ENCODE measurements at places on chromosomes 1 and 21. TPM values are rescaled to one million over a fixed set of nuclear protein-coding genes. Genes with fewer than 3 reads are reported as not detected.

The TMEM240 gene
- 1.3 TPM for total RNA-seq

DNA sequence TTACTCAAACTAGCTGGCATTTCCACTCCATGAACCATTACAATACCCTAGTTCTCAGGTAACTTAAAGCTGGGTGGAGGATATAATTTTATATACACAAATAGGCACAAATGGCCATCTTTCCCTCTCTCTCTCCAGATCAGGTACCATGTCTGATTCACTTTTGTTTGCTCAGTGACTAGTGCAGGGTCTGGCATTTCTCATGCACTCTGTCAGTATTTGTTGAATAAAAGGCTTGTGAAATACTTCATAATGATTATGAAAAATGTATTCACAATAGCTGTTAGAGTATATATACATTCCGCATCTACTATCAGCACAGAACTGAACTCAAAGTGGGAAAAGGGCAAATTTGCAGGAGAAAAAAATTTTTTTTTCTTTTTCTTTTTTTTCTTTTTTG is 510.2 kb upstream of the USP24 start:
- H3K4me1 ChIP-seq = peaks cover 1% of the 10 kb centered on the region
- H3K27me3 ChIP-seq = no peaks in the 10 kb centered on the region
- no peaks in the 10 kb centered on the region for H3K36me3 ChIP-seq
- DNase-seq = no peak
- H3K27ac ChIP-seq = no peak overlapping the region

DNA sequence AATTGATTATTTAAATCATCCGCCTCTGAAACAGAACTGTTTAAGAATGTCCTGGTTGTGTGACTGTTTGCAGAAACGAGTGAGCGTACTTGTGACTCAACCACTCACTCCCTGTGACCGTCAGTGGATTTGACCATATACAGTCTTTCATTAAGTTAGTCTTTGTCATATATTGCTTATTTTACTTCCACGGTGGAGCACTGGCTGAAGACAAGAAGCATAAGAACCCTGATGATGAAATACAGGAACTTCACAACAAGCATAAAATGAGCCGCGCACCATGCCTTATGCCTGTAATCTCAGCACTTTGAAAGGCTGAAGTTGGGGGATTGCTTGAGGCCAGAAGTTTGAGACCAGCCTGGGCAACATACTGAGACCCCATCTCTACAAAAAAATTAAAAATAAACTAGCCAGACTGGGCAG is 194.0 kb downstream of the TOMM20 start:
- H3K27ac ChIP-seq = no peak overlapping the region
- H3K4me1 ChIP-seq = peaks cover 7% of the 10 kb centered on the region
- H3K4me3 ChIP-seq = no peak overlapping the region
- no peaks in the 10 kb centered on the region for H3K36me3 ChIP-seq
- no peak for DNase-seq

DNA sequence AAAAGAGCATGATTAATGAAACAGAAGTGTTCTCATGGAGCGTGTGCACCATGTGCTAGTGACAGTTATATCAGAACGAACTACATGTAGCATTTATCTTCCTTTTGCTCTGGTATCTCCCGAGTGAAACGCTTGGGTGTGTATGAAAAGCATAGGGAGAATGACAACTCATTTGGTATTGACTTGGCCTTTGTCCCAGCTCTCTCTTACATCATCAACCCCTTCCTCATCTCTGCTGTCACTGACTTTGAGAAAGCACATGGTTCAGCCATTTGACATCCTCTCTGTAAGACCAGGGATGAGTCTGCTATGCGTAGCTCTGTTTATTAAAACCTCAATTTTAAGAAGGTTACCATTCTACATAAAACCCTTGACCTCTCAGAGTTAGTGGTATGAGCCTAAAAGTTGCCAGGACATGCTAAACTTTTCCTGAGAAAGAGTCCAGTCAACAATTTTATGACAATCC is 201.0 kb downstream of the NRIP1 start:
- peaks cover 6% of the 10 kb centered on the region for H3K4me1 ChIP-seq
- no peaks in the 10 kb centered on the region for H3K36me3 ChIP-seq
- no peak overlapping the region for H3K27ac ChIP-seq
- DNase-seq = no peak
- no peaks in the 10 kb centered on the region for H3K27me3 ChIP-seq
- no peak overlapping the region for H3K4me3 ChIP-seq

The PLPP3 gene
- 666 TPM for total RNA-seq

DNA sequence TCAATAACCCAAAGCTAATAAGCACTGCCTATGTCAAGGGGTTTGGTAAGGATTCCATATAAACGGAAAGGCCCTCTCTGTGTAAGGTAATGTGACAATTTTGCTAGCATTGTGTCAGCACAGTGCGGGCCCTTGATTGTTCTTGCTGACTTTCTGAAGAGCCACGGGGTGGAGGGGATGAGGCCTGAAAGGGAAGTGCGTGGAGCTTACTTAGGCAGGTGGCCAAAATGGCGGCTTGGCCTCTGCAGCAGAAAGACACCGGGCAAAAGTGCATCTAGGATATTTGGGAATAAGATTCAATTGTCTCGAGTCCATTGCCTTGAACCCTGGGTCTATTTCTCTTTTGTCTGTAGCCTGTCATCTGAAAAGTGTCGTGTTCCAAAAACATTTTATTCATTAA is 114.3 kb downstream of the TGFB2 start:
- no peak for DNase-seq
- no peak overlapping the region for H3K4me3 ChIP-seq
- peak overlapping the region; percentile 76 for H3K27ac ChIP-seq
- no peaks in the 10 kb centered on the region for H3K36me3 ChIP-seq
- H3K27me3 ChIP-seq = no peaks in the 10 kb centered on the region

The ZNF648 gene
- total RNA-seq = 0.24 TPM

The CFH gene
- 93.0 TPM for total RNA-seq

GRCh38 chr1:61853583-61853982 is 111.3 kb downstream of the PATJ start:
- no peaks in the 10 kb centered on the region for H3K36me3 ChIP-seq
- no peaks in the 10 kb centered on the region for H3K27me3 ChIP-seq
- H3K27ac ChIP-seq = no peak overlapping the region
- DNase-seq = no peak
- H3K4me3 ChIP-seq = no peak overlapping the region
- H3K4me1 ChIP-seq = no peaks in the 10 kb centered on the region

DNA sequence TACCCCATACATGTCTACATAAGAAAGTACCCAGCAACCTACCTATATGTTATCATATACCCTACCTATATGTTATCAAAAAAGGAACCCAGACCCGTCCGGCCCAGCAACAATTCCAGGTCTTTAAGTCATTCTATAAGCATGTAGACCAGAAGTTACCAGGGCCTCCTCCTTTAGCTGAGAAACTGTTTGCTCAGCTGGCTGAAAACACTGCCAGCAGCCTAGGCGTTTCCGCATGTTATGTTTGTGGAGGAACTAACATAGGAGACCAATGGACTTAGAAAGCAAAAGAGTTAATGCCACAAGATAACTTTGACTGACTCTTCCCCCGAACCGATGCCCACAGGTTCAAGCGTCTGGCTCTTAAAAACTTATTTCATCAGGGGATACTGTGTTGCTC is 7.1 kb upstream of the ZNF678 start:
- H3K4me1 ChIP-seq = no peaks in the 10 kb centered on the region
- no peak for DNase-seq
- no peak overlapping the region for H3K4me3 ChIP-seq
- no peaks in the 10 kb centered on the region for H3K36me3 ChIP-seq

The CLCA4 gene
- total RNA-seq = not detected

- no peaks in the 10 kb centered on the region for H3K36me3 ChIP-seq
- DNase-seq = peak; percentile 73
- peaks cover 39% of the 10 kb centered on the region for H3K4me1 ChIP-seq
- H3K4me3 ChIP-seq = peak overlapping the region; percentile 65
- H3K27ac ChIP-seq = peak overlapping the region; percentile 63
Observed at GRCh38 chr1:203628201-203629015, 1.8 kb downstream of the ATP2B4 start.

- no peaks in the 10 kb centered on the region for H3K36me3 ChIP-seq
- no peak overlapping the region for H3K4me3 ChIP-seq
- no peaks in the 10 kb centered on the region for H3K27me3 ChIP-seq
- H3K27ac ChIP-seq = no peak overlapping the region
- DNase-seq = no peak
Observed at GRCh38 chr1:178510155-178510554, 2.8 kb upstream of the TEX35 start.

DNA sequence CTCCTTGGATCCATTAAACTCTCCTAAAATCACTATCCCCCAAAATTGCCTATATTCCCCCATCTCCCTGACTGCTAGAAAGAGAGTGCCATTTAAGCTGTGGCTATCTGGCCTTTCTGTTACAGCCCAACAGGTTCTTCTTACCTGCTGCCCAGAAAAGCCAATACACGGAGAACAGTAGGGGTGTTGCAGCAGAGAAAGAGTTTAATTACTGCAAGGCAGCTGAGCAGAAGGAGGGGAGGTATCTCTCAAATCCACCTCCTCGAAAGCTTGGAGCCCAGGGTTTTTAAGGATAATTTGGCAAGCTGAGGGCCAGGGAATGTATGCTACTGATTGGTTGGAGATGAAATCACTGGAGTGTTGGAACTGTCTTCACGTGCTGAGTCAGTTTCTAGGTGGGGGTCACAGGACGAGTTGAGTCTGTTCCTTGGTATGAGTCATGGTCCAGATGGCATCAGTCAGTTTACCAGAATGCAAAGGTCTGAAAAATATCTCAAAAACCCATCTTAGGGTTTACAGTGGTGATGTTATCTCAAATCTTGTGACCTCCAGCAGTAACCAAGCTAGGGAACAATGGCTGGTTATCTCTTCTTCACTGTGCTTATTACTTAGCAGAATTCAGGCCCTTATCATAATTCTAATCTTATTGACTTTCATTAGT is 89.8 kb downstream of the SMYD3 start:
- no peak overlapping the region for H3K27ac ChIP-seq
- H3K27me3 ChIP-seq = no peaks in the 10 kb centered on the region
- no peaks in the 10 kb centered on the region for H3K4me1 ChIP-seq
- H3K4me3 ChIP-seq = no peak overlapping the region
- no peaks in the 10 kb centered on the region for H3K36me3 ChIP-seq

The CREB3L4 gene
- total RNA-seq = 6.6 TPM

DNA sequence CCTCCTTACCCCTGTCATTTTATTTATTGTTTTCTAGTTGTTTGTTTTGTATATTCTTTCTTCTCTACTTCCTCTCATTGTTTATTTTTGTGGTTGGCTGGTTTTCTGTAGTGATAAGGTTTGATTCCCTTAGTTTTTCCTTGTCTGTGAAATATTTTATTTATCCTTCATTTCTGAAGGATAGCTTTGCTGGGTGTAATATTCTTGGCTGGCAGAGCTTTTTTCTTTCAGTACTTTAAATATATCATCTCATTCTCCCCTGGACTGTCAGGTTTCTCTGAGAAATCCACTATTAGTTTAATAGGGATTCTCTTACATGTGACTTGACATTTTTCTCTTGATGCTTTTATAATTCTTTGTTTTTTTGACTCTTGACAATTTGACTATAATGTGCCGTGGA is 18.8 kb upstream of the TIPRL start:
- no peak for DNase-seq
- no peaks in the 10 kb centered on the region for H3K27me3 ChIP-seq
- no peaks in the 10 kb centered on the region for H3K4me1 ChIP-seq
- H3K27ac ChIP-seq = no peak overlapping the region
- no peaks in the 10 kb centered on the region for H3K36me3 ChIP-seq
- no peak overlapping the region for H3K4me3 ChIP-seq

The ANKRD34A gene
- total RNA-seq = 0.13 TPM

The PRAMEF1 gene
- total RNA-seq = not detected

The NEGR1 gene
- 8.1 TPM for total RNA-seq

DNA sequence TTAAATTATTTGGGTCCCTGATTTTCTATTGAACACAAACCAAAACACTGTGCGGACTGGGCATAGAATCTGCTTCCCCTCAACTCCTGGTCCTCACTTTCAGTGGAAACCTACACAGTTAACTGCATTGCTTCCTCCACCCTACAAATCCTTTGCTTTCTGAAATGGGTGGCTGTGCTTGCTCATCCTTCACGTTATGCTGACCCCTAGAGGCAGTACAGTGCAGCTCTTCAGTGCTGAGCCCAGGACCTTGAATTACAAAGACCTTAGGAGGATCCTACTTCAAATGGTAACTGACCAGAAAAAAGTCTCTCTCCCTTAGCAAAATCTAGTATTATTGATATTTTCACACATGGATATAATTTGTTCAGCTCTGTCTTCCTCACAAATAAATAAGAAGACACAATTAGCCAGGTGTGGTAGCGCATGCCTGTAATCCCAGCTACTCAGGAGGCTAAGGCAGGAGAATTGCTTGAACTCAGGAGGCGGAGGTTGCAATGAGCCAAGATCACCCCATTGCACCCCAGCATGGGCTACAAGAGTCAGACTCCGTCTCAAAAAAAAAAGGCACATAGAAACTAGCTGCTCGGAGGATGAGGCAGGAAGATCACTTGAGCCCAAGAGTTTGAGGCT is 63.4 kb upstream of the L1TD1 start:
- H3K27ac ChIP-seq = no peak overlapping the region
- H3K27me3 ChIP-seq = no peaks in the 10 kb centered on the region
- peak; percentile 28 for DNase-seq
- H3K4me3 ChIP-seq = no peak overlapping the region
- no peaks in the 10 kb centered on the region for H3K36me3 ChIP-seq

DNA sequence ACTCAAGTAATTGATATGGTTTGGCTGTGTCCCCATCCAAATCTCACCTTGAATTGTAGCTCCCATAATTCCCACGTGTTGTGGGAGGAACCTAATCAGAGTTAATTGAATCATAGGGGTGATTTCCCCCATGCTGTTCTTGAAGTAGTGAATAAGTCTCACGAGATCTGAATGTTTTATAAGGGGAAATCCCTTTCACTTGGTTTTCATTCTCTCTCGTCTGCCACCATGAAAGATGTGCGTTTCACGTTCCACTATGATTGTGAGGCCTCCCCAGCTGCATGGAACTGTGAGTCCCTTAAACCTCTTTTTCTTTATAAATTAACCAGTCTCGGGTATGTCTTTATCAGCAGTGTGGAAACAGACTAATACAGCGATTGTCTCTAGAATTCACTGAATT is 135.4 kb downstream of the BACH1 start:
- no peak overlapping the region for H3K4me3 ChIP-seq
- no peaks in the 10 kb centered on the region for H3K4me1 ChIP-seq
- H3K36me3 ChIP-seq = no peaks in the 10 kb centered on the region
- DNase-seq = no peak
- H3K27me3 ChIP-seq = no peaks in the 10 kb centered on the region

DNA sequence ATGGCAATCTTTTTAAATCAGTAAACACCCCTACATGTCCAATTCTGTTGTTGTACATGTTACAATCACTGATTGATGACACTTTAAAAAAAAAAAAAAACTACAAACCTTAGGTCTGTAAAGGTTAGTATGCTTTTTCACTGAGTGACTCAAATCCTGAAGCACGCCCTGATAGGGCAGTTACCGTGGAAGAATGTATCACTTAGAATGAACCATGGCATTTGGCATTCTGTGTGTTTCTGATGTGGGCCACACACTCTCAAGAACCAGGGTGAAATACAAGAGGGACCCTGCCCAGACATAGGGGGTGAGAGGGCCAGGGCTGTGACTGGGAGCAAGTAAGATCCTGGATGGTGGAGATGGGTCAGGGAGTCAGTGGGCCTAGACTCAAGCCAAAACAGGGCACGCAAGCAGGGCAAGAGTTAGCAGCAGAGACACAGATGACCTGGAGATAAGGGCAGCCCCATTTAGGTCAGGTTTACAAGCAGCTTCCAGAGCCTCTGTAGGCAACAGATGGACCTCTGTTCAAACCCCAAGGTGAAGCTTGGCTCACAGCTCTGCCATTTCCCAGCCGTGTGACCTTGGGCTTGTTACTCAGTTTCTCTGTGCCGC is 47.6 kb upstream of the DMRTB1 start:
- H3K27me3 ChIP-seq = no peaks in the 10 kb centered on the region
- DNase-seq = no peak
- peaks cover 39% of the 10 kb centered on the region for H3K4me1 ChIP-seq
- H3K36me3 ChIP-seq = no peaks in the 10 kb centered on the region
- H3K4me3 ChIP-seq = no peak overlapping the region

Measured in thyroid gland (tissue), 4 donors.